ENCODE measurements at places on chromosomes 2 and 18.

DNA sequence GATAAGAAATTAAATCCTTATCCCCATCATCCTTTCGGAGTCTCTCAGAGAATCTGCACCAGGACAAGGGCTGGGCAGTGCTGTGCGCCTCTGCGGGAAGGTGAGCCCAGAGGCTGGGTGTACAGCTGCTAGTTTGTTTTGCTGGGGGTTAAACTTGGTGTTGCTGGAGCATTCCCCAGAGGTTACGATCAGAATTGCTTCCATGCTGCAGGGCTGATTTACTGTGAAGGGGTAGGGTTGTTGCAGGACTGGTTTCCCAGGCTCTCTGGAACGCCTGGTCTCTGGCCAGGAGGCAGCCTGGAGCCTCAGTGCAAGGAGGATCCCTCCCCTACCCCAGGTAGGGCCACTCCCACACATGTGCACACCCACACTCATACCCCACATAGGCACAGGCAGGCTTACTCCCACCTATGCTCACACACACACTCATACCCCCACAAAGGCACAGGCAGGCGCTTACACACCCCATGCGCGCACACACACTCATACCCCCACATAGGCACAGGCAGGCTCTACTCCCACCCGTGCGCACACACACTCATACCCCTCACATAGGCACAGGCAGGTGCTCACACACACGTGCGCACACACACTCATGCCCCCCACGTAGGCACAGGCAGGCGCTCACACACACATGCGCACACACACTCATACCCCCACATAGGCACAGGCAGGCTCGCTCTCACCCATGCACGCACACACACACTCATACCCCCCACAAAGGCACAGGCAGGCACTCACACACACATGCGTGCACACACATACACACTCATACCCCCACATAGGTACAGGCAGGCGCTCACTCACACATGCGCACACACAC lies 11.3 kb downstream of the CNNM4 start:
- DNase-seq, result no peak

GRCh38 chr18:48155856-48156255 lies 225.4 kb upstream of the SMAD2 start:
- DNase-seq, result no peak

DNA sequence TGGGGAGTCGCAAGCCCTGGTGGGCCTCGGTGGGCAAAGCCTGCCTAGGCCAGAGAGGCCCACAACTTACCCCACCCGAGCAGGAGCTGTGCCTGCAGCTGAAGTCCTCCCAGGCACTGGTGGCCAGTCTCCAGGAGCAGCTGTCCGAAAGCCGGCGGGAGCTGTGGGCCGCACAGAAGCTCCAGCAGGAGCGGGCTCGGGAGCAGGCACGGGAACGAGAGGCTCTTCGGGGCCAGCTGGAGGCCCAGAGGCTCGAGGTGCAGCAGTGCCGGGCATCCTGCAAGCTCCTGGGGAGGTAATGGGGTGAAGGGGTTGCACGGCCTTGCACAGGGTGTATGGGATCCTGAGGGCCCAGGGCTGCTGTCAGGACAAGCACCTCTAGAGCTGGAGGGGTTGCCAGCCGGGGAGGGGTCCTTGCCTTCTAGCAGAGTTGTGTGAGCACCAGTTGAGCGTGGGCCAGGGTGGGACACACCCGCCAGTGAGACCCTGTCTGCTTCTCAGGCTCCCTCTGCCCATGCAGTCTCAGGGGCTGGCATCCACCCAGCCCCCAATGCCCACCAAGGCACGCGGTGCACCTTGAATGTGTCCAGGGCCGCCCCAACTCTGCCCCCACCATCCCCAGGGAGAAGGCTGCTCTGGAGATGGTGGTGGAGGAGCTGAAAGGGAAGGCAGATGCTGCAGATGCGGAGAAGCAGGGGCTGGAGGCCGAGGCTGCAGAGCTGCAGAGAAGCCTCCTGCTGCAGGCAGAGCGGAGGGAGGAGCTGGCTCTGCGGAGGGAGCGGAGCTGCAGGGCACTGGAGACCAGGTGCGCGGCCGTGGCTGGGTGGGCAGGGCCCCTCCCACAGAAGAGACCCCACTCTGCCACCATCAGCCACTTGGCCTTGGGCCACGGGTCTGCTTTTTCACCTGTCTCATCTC lies 27.2 kb downstream of the CROCC2 start:
- DNase-seq, result no peak

- no peak for DNase-seq
These were observed 69.0 kb upstream of the DLGAP1 start for GRCh38 chr18:4524096-4524495.

DNA sequence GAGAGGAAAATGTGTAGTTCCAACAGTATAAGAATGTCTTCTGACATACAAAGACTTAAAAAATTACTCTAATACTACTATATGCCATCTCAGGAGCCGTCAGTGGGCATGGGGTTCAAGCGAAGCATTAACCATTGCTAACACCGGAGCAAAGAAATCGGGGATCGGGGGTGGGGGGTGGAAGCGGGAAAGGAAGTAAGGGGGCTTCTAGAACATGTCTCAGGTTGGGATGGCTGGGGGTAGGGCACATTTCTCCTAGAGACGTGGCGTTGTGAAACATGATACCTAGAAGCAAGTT lies 702 bp downstream of the LMAN1 start:
- peak; percentile 51 for DNase-seq

DNA sequence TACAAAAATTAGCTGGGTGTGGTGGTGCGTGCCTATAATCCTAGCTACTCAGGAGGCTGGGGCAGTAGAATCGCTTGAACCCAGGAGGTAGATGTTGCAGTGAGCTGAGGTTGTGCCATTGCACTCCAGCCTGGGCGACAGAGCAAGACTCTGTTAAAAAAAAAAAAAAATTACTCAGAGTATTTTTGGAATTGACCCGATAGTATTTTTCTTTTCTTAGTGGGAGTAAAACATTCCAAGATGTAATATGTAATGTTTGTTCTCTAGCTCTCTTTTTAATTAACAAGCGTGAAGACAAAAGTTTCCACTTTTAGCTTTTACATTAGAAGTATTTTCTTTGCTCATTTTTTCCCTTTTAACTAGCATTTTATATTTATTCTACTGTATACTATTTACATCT lies 12.0 kb upstream of the TMEM18 start:
- DNase-seq, result no peak

GRCh38 chr2:221097568-221097915 lies 474.6 kb downstream of the EPHA4 start:
- DNase-seq, result no peak

DNA sequence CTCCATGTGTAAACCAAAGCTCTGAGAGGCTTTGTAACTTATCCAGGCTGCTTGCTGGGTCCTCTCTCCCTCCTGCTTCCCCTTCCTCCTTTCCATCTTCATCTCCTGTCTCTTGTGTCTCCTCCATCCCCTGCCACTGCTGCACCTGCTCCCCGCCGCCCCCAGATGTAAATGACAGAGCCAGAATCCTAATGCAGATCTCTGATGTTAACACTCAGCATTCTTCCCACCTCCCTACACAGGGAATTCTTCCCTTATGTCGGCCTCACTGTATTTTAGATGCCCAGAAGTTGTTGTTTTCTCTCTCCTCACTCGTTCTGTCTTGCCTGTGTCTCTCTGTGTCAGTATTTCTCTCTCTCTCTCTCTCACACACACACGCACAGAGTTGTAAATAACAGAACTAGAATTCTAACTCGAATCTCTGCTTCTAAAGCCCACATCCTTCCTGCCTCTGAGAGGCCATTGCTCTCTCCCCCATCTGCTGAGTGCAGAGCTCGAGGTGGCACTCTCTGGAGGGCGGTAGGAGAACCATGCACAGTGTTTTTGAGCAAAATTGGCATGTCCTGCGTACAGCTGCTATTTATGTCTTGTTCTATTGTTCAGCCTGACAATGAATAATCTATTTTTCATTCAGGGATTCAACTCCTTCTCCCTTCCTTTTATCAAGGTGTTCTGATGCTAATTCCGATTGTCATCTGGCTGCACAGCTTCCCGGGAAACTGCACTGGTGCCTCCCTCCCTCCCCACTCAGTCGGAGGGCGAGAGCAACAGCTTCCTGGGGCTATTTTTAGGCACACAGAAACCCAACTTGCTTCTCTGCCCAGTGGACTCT lies 219.9 kb downstream of the SH3RF3 start:
- no peak for DNase-seq

GRCh38 chr2:152114366-152114765 lies 15.5 kb upstream of the CACNB4 start:
- DNase-seq, result no peak

GRCh38 chr2:60485055-60485454 lies 68.4 kb downstream of the BCL11A start:
- DNase-seq, result no peak

- DNase-seq, result no peak
These were observed 4.6 kb downstream of the DOCK10 start for GRCh38 chr2:225037415-225038230.

- DNase-seq, result no peak
These were observed 1102.6 kb upstream of the PIK3C3 start for GRCh38 chr18:40852406-40852805.

- no peak for DNase-seq
These were observed 148.8 kb downstream of the SNTG2 start for GRCh38 chr2:1099418-1099817.

- no peak for DNase-seq
These were observed 25.6 kb upstream of the DNMT3A start for GRCh38 chr2:25367296-25367695.

DNA sequence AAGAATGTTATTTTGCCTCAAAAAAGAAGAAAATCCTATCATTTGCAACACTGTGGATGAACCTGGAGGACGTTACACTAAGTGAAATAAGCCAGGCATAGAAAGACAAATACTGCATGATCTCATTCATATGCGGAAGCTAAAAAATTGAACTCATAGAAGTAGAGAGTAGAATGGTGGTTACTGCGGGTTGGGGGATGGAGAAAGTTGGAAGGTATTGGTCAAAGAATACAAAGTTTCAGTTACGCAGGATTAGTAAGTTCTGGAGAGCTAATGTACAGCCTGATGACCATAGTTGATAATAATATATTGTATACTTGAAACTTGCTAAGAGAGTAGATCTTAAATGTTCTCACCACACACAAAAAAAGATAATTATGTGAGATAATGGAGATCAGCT lies 5.0 kb upstream of the GALNT5 start:
- DNase-seq, result no peak

DNA sequence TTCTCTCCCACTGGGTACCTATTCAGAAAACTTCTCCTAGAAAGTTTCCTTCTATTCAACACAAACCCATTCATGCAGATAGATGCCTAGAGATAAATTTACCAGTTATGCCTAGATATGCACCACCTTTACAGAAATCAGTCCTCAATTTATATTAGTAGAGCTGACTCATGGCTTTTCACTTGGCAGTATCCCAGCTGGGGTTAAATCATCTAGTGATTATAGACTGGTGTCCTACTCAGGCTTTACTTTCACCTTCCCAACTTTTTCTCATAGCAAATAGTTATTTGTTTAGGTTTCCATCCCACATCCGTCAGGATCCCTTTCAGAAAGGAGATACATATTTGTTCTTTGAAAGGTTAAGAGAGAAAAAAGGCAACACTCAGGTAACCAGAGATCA lies 124.5 kb downstream of the AQP4 start:
- no peak for DNase-seq

DNA sequence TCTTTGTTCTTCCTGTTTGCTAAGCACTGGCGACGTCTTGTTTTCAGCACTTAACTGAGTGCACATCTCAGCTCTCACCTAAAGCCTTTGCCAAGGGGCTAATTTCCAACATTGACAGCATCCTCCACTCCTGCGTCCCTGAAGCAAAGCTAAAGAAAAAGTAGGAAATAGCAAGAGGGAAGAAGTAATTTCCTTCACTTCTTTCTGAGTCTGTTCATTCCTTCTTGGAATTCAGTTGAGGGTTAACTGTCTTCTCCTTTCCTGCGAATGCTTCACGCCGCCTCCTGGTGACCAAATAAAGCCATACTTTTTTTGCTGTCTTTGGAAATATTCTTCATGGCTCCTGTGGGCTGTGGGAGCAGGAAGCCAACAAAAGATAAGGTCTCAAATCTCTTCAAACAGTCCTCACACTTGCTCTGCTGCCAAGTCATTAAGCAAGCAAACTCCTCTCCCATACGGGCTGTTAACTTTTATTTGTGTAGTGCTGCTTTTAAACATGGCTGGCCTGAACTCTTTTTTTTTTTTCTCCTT lies 100.9 kb downstream of the DPP10 start:
- peak; percentile 48 for DNase-seq

GRCh38 chr18:5439986-5440696 lies 103.7 kb downstream of the EPB41L3 start:
- DNase-seq, result peak; percentile 77

DNA sequence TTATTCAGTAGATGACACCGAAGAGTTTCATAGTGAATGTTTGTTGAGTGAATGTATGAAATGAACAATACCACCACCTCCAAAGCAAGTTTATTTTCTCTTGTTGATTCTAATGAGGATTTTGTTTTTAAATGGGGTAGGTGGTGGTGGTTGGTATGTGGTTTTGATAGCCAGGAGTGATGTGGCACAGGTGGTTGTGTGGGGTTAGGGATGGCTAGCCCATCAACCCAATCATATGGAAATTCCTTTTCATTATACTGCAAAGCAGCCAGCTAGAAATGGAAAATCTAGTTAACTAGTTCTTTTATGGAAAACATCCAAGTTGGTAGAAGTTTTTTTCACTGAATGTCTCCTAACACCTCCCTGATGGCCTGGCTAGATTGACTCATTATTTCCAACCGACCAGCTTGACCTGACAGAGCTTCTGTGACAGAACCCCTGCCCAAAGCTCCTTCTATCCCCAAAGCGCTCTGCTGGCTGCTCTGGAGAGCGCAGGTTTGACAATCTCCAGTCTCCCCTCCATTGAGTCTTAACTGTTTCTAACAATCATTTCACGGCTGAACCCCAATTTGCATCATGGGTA lies 376.9 kb downstream of the MTX2 start:
- DNase-seq, result no peak

DNA sequence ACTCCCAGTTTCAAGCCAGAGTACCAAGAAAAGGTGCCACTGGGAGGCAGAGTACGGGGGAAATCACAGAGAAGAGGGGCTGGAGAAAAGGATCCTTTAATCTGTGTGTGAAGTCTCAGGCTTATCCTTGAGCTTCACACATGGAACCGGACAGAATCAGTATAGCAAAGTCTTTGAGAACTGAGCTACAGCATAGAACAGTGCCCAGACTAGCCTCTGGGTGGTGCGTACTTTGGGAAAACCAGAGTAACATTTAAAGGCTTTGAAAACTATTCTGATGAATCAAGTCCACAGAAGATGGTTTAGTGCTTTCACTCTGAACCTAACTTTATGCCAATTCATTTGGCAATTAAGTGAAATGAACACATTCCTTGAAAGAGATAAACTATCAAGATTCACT lies 83.1 kb downstream of the BABAM2 start:
- no peak for DNase-seq

All from GF-D8 (cell line).